ENCODE measurements at places on chromosomes 2 and 18.

DNA sequence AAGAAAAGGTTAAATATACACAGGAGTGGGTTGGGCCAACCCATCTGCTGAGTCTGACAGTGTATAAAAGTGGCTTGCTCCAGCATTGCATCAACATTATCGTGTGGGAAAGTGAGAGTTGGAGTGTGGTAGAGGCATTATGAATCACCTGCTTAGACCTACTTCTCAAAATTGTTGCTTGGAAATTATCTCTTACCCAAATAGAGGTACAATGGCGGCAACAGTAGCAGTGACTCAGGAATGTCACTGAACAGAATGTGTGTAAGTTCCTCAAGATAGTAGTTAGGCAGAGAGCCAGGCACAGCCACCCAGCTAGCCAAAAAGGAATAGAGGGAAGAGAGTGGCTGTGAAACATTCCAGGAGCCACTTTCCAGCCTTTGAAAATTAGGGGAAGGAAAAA lies 616.0 kb downstream of the NUP35 start:
- no peak for DNase-seq

- no peak for DNase-seq
Measured at GRCh38 chr2:172095905-172096625, 6.6 kb downstream of the DLX2 start.

- DNase-seq = no peak
Measured at GRCh38 chr2:72830273-72830672, 4.4 kb upstream of the EXOC6B start.

DNA sequence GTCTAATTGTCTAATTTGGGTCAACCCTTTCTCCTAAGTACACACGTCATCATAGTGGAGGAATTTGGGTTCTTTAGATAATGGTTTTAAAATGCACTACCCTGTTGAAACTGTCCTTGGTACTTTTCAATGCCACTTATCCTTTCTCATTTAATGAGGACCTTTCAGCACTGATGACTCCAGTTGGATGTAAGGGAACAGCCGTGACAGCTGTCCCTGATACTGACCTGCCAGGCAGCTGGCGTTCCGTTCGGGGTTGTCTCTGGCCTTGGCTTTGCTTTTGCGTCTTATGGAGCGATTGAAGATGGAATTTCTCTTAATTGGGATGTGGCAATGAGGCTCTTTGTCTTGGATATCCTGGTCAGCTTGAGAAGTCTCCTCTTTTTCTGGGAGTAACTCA lies 38.7 kb downstream of the NGEF start:
- DNase-seq = no peak

- no peak for DNase-seq
Measured at GRCh38 chr2:226607379-226607778, 192.2 kb downstream of the IRS1 start.

DNA sequence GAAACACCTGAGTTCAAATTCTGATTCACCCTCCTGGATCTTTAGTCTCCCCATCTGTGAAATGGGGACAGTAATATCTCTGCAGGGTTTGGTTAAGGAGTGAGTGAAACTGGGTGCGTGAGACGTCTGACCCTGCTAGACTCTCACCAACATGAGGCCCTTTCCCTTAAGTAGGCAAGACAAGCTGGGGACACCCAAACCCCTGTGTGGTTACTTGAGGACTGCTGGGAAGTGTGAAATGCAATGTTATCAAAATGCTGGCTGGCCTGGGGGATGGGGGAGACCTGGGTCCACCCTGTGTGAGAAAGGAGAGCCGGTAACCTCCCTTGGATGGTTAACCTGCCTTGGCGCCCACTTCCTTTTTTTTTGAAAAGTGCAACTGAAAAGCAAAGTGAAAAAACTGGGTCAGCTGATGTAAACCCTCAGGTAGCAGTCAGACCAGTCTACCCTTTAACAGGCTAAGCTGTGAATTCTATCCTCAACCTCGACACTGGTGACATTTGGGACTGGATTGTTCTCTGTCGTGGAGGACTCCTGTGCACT lies 82.3 kb downstream of the INPP5D start:
- DNase-seq = no peak

DNA sequence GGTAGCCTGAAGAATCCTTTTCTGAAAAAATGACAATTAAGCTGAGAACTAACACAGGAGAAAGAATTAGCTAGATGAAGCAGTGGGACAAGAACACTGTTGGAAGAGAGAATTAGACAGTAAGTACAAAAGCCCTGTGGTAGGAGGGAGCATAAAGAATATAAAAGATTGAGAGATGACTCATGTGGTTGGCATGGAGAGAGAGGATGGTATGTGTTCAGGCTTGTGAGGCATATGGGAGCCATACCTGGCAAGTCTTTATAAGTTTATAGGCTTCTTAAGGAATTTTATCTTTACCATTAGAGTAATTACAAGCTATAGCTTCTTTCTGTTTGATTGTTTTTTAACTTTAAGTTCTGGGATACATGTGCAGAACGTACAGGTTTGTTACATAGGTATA lies 325.0 kb downstream of the ARL6IP6 start:
- no peak for DNase-seq

- DNase-seq = no peak
Measured at GRCh38 chr2:105671156-105671555, 73.6 kb upstream of the NCK2 start.

Data from globus pallidus (tissue), 1 donor.